ENCODE measurements at places on chromosomes 11 and 22. TPM values are rescaled to one million over a fixed set of nuclear protein-coding genes. Genes with fewer than 3 reads are reported as not detected.

DNA sequence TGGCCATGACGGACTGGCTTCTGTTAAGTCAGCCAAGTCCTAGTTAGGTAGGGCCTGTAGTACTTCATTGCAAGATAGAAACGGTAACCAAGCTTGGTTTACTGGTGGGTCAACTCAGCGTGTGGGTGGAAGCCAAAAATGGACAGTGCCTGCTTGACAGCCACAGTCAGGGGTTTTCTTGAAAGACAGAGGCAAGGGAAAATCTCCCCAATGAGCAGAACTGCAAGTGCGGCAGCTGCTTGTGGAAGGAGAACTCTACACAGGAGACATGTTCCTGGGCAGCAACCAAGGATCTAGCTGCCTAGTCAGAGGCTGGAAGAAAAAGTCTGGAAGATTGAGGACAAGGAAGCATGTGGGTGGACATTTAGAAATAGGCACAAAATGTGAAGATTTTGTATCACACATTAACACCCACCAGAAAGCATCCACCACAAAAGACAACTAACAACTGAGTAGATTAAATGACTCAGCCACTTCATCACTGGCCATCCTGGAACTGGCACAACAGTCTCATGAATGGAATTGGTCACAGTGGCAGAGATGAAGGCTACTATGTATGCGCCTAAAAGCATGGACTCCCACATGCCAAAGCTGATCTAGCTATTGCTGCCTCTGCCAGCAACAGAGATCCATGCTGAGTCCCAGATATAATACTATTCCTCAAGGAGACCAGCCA lies 40.9 kb upstream of the SCUBE2 start:
- DNase-seq = peak; percentile 25

SMIM38 gene
- not detected for total RNA-seq

- peak; percentile 98 for DNase-seq
These were observed 176.3 kb upstream of the TMEM45B start for GRCh38 chr11:129639300-129639699.

- DNase-seq = no peak
These were observed 4.0 kb downstream of the PHOX2A start for GRCh38 chr11:72239849-72240460.

PITPNB gene
- 11.8 TPM for total RNA-seq

DNA sequence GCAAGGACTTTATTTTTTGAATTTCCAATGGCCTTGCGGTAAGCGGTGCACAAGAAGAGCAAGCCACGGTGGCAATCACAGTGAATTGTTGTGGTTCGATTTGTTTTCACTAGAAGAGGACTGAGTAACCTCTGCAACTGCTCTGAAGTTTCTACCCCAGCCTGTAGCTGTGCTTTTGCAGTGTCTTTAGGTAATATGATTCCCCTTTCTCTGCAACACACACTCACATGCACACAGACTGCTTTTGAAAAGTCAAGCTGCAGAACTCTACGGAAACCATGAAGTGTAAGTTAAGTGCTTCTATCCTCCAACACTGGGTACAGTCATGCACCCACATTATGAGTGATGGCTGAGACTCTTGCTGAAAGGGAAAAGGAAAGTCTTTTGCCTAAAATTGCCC lies 38.4 kb downstream of the CD44 start:
- peak; percentile 85 for DNase-seq

All from M059J (cell line).